Progenitor cell of endocrine pancreas (in vitro differentiated cells): ENCODE measurements at places on chromosomes 12 and 14.

- DNase-seq = no peak
Measured at GRCh38 chr14:36194663-36195062, 18.1 kb upstream of the PTCSC3 start.

- DNase-seq = no peak
Measured at GRCh38 chr14:77623201-77623600, 6.8 kb upstream of the SPTLC2 start.

DNA sequence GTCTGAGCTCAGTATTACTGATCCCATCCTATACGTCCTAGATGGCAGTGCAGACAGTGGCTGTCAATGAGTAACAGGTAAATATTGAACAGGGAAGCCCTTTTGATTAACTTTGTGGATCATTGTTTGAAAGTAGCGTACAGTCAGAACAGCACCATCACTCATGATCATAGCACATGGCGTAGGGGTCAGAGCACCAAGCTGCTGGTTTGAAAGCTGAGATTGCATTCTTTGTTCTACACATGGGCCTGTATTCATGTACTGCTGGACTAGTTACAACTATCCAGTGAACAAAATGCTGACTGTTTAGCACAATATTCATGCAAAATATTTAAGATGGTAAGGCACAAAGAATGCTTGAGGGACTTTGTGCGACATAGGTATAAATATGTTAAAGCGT, 131.8 kb downstream of the NPAS3 start:
- no peak for DNase-seq

GRCh38 chr12:119989731-119990381, 820 bp downstream of the BICDL1 start:
- DNase-seq = peak; percentile 89

- DNase-seq = no peak
Measured at GRCh38 chr14:34361504-34362011, 100.5 kb downstream of the SPTSSA start.

DNA sequence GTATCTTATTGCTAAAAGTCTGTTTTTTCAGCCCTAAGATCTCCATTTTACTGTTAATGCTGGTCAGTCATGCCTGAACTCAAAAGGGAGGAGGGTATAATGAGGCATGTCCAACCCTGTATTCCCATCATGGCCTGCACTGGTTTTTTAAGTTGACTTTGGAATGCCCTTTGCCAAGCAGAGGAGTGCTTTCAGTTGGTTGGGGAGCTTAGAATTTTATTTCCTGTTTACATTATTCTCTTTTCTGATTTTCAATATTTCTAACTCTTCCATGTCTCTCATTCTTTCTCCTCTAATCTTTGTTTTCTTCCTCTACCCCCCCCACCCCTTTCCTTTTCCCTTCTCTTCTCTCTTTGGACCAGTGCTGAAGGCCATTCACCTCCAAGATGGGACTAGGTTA, 4.9 kb upstream of the DHRS2 start:
- no peak for DNase-seq
